Activated gamma-delta T cell (primary cell): ENCODE measurements at places on chromosomes 2 and 18.

DNA sequence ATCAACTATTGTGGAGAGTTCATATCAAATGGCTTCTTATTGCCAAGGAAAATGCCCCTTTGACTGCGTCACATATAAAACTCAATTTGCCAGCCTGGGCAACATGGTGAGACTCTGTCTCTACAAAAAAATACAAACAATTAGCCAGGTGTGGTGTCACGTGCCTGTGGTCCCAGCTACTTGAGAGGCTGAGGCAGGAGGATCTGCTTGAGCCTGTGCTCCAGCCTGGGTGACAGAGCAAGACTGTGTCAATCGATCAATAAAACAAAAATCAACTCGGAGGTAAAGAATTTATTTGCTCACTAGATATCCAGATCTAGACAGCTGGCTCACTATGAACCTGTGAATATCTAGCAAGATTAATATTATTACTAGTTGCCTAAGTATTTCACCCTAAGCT lies 1.7 kb upstream of the ZCCHC2 start:
- DNase-seq, result no peak

- no peak for DNase-seq
These were observed 131.8 kb downstream of the NEDD4L start for GRCh38 chr18:58175786-58176176.

- DNase-seq, result no peak
These were observed 74.7 kb upstream of the TMEM200C start for GRCh38 chr18:5969989-5970403.

DNA sequence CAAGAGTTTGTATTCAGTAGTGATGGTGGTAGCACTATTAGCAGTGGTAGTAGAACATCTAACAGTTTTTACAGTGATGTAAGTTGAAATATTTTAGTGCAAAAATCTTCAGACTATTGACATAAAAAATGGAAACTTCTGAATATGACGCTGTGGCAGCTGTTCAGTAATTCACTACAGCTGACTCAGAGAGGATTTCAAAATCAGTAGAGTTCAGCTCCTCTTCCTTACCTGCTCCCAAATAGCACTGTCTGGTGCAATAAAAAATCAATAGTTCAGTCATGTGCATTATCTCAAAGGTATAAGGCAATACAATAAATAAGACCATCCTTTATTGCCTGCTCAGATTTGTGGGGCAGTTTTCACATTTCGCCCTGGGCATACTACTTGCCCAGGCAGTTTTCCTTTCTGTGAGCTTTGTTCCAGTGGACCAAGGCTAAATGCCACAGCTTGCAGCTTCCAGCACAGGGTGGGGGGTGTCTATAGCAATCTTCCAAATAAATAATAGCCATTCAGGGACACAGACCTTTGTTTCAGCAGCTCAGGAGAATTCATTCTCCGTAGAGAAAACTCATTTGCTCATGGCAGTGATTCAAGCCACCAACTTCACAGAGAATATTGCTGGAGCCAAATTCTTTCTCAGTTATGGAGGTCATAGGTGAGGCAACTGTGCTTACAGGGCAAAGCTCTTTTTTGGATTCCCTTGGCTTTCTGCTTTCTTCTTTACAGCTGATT lies 33.9 kb upstream of the GORASP2 start:
- no peak for DNase-seq

- no peak for DNase-seq
These were observed 37.2 kb downstream of the PRKCE start for GRCh38 chr2:45688479-45689298.

DNA sequence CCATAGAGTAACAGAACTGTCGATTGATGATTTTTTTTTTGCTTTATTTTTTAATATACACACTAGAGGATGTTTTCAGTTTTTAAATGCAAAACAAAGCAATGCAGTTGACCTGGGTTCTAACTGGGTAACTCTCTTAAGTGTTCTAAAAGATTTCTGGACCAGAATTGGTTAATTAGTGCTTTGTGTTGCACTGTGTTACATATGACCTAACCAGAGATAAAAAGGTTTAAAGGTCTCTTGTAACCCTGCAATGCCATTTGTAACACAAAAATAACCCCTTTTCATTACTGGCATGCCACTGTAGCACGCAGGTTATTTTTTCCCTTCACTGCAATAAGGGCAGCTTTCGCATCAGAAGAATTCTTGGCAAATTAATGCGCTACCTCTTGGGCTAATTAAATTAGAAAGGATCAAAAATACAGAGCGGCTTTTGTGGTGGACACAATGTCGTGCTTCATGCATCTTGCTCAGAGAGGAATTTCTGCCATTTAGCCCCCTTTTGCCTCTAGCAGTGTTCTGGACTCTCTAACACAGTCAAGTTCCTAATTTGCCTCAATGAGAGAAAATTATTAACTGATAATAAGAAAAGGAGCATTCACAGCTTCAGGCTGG lies 250.8 kb upstream of the ZEB2 start:
- DNase-seq, result no peak

- DNase-seq, result no peak
These were observed 190.7 kb downstream of the RDH14 start for GRCh38 chr2:18369760-18370159.

DNA sequence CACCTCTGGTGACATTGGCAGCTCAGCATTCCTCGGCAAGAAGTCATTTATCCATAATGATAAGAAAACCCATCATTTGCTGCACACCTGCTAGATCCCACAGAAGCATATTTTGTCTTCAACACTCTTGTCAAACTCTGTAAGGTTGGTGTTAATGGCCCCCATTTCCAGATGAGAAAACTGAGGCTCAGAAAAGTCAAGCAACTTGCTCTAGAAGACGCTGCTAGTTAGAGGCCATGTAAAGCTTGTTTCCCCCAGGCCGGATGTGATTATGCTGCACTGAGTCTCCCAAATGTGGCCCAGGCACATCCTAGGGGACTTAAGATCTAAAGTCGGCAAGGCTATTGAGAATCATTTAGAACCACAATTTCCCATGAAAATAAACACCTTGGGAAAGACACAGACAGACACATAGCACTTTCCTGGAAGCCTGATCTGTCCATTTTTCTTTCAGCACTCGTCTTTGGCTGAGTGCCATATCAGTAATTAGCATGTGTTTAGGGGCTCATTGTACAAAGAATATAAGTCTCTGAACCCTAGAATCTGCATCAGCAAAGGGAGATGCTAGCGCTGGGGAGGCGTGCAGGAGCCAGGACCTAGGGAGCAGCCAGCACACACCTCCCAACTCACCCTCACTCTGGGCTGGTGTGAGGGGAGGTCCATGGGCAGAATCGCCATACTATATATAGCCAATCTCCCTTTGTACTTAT lies 39.3 kb downstream of the C1QL2 start:
- DNase-seq, result no peak

DNA sequence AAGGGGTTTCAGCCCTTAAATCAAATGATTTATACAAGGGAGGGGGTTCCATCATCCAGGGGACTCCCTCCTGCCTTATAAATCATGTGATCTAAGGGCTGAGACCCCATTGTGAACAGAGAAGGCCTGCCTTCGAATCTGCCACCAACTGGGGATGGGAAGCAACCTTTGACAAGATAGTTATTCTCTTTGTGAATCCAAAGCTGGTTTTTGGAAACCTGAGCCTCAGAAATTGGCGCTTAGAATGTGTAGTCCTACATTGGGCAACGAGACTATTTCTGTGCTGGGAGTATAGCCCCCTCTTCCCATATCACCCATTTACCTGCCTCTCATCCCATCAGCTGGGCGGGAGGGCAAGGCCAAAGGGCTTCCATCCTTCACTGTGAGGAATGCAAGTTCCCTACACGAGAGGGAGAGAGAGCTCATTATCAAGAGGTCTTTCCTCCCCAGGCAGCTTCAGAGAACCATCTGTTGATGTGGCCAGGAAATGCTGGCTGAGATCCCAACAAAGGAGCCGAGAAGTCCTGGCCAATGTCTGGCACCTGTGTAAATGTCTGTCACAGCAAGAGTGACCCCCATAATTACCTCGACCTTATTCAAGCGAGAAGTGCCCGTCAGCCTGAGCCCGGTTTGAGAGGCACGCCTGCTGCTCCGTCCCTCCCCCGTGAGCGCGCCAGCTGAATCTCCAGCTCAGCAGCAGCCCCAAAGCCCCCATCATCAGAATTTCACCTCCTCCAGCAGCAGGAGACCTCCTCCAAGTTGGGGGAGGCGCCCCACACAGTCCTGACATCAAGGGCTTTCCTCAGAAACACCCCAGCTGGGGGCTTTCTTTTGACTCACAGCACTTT lies 48.4 kb upstream of the APCDD1 start:
- no peak for DNase-seq

DNA sequence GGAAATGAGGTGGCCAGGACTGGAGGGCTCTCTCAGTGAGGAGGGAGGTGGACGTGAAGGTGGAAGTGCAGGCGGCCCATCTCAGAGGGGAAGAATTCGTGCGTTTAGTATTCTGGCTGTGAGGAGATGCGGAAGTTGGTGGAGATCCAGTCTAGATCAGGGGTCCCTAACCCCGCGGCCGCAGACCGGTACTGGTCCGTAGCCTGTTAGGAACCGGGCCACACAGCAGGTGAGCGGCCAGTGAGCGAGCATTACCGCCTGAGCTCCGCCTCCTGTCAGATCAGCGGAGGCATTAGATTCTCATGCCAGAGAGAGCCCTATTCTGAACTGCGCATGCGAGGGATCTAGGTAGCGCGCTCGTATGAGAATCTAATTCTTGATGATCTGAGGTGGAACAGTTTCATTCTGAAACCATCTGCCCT lies 1.6 kb upstream of the FHOD3 start:
- no peak for DNase-seq

DNA sequence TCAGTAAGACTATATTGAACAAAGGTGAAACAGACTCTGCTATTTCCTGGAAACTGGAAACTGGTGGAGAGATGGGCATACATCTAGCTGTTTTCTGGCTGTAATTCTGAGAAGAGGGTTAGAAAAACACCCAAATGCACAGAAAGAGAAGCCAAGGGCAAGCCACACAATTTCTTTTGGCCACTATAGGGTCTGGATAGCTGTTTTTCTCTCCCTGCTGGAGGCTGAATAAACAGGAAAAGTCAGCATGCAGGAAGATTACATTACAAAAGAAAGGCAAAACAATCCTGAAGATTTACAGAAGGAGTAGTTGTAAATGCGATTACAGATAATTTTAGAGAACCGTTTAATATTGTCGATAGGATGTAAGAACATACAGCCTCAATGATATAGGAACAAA lies 186.2 kb upstream of the REG3G start:
- DNase-seq, result no peak

DNA sequence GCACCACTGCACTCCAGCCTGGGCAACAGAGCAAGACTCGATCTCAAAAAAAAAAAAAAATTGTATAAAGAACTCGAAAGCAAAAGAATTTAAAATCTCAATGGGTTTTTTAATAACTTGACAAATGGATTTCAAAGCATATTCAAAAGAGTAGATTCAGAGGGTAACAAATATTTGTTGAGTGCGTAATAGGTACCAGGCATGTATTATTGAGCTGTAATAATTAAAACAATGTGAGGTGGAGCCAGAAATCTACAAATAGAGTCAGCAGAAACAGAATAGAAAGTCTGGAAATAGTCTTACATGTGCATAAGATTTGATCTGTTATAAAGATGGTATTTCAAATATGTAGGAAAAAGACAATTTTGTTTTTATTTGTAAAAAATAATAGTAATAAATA lies 19.1 kb upstream of the RAB11FIP5 start:
- no peak for DNase-seq

DNA sequence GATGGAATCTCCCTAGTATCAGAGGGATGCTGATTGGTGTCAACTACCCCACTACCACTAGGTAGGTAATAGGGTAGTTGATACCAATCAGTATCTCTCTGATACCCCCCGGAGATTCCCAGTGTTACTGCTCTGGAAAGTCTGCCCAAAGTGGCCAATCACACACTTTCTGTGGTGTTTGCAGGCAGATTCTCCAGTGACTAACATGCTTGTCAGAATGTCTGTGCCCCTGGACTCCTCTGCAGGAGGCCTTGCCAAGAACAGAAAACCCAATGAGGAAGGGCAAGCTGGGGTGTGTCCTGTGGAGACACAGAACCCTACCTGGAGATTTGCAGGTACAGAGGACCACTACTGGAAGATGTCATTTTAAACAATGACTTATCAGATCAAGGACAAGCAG lies 135.1 kb downstream of the RIT2 start:
- no peak for DNase-seq

- no peak for DNase-seq
These were observed 290.6 kb downstream of the ZNF521 start for GRCh38 chr18:25061395-25061794.

DNA sequence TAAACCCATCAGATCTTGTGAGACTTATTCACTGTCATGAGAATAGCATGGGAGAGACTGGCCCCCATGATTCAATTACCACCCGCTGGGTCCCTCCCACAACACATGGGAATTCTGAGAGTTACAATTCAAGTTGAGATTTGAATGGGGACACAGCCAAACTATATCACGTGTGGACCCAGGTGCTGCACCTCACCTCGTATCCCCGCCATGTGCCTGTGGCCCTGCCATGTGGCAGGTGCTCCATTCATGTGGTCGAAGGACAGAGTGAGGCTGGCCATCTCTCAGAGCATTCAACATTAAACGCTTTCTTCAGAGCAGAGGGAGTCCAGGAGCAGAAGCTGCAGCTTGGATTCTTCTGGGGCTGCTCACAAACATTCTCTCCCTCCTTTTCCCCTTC lies 32.3 kb downstream of the MROH2A start:
- DNase-seq, result no peak

DNA sequence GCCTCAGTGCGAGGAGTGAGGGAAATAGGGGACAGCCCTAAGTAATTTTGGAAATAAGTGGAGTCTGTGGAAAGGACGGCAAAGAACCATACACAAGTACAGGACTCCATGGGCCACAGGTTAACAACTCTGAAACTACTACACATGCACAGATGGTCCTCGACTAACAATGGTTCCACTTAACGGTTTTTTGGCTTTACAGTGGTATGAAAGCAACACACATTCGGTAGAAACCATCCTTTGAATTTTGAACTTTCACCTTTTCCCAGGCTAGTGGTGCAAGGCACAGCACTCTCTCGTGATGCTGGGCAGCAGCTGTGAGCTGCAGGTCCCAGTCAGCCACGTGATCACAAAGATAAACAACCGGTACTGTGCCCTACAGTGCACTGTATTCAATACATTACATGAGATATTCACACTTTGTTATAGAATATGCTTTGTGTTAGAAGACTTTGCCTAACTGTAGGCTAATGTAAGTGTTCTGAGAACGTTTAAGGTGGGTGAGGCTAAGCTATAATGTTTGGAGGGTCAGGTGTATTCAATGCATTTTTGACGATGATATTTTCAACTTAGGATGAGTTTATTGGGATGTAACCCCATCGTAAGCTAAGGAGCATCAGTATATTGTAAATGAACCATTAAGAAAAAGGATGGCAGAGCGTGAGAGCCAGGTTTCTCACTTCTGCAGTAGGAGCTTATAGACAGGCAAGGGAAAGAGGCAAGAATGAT lies 44.6 kb downstream of the TBC1D8 start:
- DNase-seq, result no peak

DNA sequence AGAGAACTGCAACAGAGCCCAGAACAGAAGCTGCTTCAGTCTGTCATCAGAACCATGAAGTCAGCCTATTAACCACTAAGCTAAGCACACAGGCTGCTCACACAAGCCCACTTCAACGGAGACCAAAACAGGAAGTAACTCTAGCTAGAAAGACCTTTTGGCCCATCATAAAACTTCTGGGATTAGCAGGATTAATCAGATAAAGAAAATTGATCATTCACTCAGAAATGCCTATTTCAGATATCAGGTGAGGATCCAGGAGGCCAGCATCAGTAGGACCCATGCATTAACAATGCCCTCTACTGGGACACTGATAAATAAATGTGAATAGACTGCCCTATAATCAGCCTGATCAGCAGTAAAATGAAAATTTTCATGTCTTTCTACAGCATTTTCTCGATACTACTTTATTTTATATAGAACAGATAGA lies 101.4 kb downstream of the WDPCP start:
- no peak for DNase-seq

- no peak for DNase-seq
These were observed 10.8 kb downstream of the RAB12 start for GRCh38 chr18:8619835-8620577.

GRCh38 chr2:201906777-201907562 lies 100.6 kb downstream of the CDK15 start:
- DNase-seq, result no peak
